ENCODE measurements at places on chromosomes 6 and 20. TPM values are rescaled to one million over a fixed set of nuclear protein-coding genes. Genes with fewer than 3 reads are reported as not detected.

- no peak overlapping the region for H3K27ac ChIP-seq
- H3K36me3 ChIP-seq = no peaks in the 10 kb centered on the region
- H3K27me3 ChIP-seq = no peaks in the 10 kb centered on the region
Observed at GRCh38 chr6:62391358-62391757, 105.3 kb upstream of the KHDRBS2 start.

- no peak overlapping the region for H3K4me3 ChIP-seq
- peak; percentile 77 for DNase-seq
- H3K36me3 ChIP-seq = no peaks in the 10 kb centered on the region
- no peaks in the 10 kb centered on the region for H3K4me1 ChIP-seq
- H3K27me3 ChIP-seq = no peaks in the 10 kb centered on the region
Observed at GRCh38 chr20:46642265-46642968, 8.8 kb downstream of the SLC13A3 start.

GRCh38 chr6:131116755-131117360, 18.4 kb upstream of the AKAP7 start:
- H3K27ac ChIP-seq = no peak overlapping the region
- no peak overlapping the region for H3K4me3 ChIP-seq
- no peaks in the 10 kb centered on the region for H3K27me3 ChIP-seq
- no peaks in the 10 kb centered on the region for H3K36me3 ChIP-seq

DNA sequence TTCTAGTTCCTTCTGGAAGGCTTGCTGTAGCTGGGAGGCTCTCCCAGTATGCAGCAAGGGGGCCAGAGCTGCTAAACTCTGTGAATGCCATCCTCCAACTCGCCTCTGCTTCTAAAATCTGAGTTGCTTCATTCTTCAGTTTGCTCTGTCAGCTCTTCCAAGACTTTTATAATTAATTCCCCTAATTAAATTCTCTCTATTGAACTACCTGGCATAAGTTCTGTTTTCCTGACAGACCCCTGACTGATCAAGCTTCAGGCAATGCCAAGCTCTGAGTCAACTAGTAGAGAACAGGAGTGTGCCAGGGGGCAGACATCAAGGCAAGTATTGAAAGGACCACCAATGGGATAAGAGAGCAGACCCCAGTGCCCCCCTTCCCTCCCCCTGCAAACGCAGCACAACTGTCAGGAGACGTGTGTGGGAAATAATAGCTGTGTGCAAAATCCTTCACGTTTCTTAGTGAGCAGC, 109.3 kb upstream of the TAB2 start:
- no peaks in the 10 kb centered on the region for H3K4me1 ChIP-seq
- no peak overlapping the region for H3K27ac ChIP-seq
- H3K27me3 ChIP-seq = no peaks in the 10 kb centered on the region
- H3K36me3 ChIP-seq = no peaks in the 10 kb centered on the region
- DNase-seq = no peak
- no peak overlapping the region for H3K4me3 ChIP-seq

DNA sequence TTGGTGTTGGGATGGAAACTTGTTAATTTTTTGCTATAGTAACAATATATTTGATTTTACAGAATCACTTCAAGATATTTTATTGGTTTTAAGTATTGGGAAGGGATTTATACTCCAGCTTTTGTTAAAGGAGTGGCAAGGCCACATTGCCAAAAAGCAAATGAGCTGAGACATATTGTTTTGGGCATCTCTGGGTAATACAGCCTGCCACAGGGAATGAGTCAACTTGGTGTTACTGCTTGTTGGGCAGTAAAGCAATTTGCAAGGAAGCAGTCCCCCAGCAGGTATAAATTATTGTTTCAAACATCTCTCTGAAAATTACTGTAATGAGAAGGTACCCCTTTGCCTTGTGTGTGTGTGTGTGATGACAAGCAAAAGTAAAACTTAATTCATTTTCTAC, 868.3 kb upstream of the FLRT3 start:
- no peaks in the 10 kb centered on the region for H3K4me1 ChIP-seq
- no peak for DNase-seq
- H3K27me3 ChIP-seq = no peaks in the 10 kb centered on the region
- H3K36me3 ChIP-seq = no peaks in the 10 kb centered on the region
- H3K4me3 ChIP-seq = no peak overlapping the region

Gene PSORS1C1
- 9.6 TPM for total RNA-seq

Gene EPM2A
- total RNA-seq = 14.0 TPM

DNA sequence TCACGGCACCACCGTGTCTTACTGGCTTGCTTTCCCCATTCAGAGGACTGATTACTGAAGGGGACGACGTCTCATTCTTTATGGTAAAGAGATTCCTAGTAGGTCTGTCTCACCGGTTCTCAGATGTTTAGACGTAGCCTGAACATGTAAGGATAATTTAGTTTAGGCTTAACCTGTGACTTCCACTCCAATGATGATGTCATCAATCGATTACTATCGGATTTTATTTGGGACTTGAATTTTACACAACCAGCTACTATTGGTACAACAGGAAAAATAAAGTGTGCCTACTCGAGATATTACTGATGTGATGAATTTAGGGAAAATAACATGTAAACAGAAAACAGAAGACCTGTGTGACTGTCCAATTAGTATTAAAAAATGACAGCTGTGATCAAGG, 4.5 kb upstream of the SSR1 start:
- H3K36me3 ChIP-seq = no peaks in the 10 kb centered on the region
- H3K4me3 ChIP-seq = no peak overlapping the region
- H3K4me1 ChIP-seq = peaks cover 7% of the 10 kb centered on the region
- no peak for DNase-seq

DNA sequence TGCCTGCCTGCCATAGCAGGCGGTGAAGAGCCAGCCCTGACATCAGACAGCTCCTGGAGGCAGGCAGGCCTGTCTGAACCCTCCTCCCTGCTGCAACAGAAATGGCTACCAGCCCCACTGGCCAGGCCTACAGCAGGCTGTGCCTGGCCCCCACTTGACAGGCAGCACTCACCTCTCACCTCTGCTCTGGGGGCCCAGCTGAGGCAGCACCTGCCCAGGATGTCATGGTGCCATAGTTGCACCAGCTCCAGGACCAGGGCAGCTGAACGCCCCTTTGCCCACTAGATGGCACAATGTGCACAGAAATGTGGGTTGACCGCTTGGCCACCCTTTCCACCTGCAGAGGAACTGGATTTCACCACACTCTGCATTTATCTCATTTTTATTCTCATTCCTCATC, 30.6 kb downstream of the MRPL14 start:
- H3K27ac ChIP-seq = no peak overlapping the region
- H3K27me3 ChIP-seq = no peaks in the 10 kb centered on the region
- no peaks in the 10 kb centered on the region for H3K36me3 ChIP-seq
- no peak for DNase-seq

- H3K27me3 ChIP-seq = no peaks in the 10 kb centered on the region
- no peaks in the 10 kb centered on the region for H3K4me1 ChIP-seq
- no peak overlapping the region for H3K27ac ChIP-seq
- DNase-seq = no peak
Observed at GRCh38 chr6:53263917-53264316, 84.8 kb downstream of the ELOVL5 start.

Gene CGA
- not detected for total RNA-seq

Gene RSPH9
- total RNA-seq = 0.74 TPM

Gene SLC17A9
- total RNA-seq = 2.5 TPM

DNA sequence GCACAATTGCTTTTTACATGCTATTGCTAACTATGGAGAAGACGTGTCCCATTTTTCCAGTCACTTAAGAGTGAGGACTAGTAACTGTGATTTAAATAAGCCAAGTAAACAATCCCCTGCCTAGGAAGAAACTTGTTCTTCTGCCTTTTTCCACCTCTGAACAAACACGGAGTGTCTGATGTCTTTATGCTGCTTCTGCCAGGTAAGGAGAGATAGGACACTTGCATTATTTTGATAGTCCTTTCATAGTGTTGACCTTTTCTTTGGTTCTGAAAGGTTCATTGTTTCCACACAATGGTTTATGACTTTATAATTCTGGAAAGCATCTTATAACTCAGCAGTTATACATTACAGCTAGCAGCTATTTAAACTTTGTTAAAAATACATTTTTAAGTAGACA, 8.4 kb downstream of the LRP11 start:
- H3K36me3 ChIP-seq = no peaks in the 10 kb centered on the region
- peaks cover 33% of the 10 kb centered on the region for H3K4me1 ChIP-seq
- no peak for DNase-seq
- no peak overlapping the region for H3K4me3 ChIP-seq
- H3K27ac ChIP-seq = no peak overlapping the region
- H3K27me3 ChIP-seq = no peaks in the 10 kb centered on the region

Gene ARFGAP1
- total RNA-seq = 44.7 TPM

- DNase-seq = no peak
- H3K27me3 ChIP-seq = no peaks in the 10 kb centered on the region
- H3K36me3 ChIP-seq = peaks cover 6% of the 10 kb centered on the region
- H3K27ac ChIP-seq = peak overlapping the region; percentile 16
Observed at GRCh38 chr6:158408552-158409130, 96.4 kb downstream of the TULP4 start.

Measured in vagina (tissue), 2 donors.